ENCODE measurements at places on chromosomes 12 and 14. TPM values are rescaled to one million over a fixed set of nuclear protein-coding genes. Genes with fewer than 3 reads are reported as not detected.

RASSF9 gene
- total RNA-seq, result not detected

NUAK1 gene
- total RNA-seq, result not detected

ASCL1 gene
- total RNA-seq, result not detected

JKAMP gene
- total RNA-seq, result 30.4 TPM

CEP290 gene
- total RNA-seq, result 15.9 TPM

Data from CD8-positive, alpha-beta memory T cell (primary cell).